ENCODE measurements at places on chromosomes 6 and 20.

DNA sequence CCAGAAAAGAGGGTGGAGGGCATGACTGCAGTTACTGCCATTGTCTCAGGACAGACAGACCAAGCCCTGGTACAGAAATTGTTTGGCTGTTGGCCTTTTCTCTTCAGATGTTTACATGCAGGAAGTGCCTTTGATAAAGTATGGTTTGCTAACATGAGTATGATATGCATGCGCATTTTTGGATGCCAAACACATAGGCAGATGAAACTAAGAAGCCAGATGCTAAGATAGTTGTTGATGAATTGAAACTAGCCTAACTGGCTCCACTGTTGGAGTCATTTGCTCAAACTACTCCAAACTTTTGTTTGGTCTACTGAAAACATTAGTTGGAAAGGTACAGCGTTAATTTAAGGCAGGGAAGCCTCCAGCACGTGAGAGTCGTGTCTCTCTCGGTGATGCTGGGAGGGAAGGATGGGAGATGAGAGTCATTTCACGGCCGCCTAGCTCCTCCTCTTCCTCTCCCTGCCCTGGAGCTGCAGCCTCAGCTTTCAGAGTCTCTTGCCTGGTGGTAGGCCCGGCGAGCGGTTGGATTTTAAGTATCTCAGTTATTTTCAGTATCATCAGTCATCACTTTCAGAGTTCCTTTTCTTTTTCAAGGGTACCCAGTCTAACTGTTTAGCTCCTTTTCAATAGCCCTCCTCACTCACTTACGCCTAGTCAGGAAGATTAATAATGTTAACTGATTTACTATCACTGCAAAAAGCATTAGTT is 29.7 kb downstream of the RREB1 start:
- peak; percentile 46 for DNase-seq

GRCh38 chr20:47749339-47749738 is 35.9 kb downstream of the SULF2 start:
- no peak for DNase-seq

DNA sequence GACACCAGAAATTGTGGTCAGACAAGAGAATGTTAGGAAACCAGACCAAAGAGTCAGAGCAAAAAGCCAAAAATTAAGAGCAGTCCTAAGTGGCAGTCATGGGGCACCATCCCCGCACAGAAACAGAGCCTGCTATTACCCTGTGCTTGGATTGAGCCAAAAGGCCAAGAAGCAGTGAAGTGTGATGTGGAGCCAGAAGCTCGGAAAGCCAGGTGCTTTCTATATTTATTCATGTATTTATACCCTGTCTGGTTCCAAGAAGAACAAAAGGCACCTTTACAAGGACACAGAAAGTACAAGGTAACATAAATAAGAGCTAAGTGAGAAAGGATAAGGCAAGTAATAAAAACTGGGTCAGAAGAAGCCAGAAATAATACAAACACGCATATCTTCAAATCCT is 336.2 kb upstream of the CNR1 start:
- DNase-seq = no peak

DNA sequence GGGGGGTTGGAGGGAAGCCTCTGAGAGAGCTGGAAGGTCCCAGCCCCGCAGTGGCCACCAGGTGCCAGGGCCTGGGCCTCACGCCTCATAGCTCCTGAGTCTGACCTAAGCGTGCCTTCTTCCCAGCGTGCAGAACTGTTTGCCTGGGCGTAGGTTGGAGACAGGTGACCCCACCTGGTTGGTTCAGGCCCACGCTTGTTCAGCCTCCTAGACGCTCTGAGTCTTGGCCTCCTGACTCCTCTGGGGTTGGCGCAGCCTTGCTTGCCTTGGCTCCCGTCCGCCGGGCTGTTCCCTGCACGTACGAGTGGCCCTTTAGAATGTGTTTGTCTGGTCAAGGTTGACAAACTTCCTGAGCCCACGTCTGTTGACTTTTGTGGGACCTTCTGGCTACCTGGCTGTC is 70.8 kb downstream of the EYA2 start:
- no peak for DNase-seq
